ENCODE measurements at places on chromosomes 5 and 9.

DNA sequence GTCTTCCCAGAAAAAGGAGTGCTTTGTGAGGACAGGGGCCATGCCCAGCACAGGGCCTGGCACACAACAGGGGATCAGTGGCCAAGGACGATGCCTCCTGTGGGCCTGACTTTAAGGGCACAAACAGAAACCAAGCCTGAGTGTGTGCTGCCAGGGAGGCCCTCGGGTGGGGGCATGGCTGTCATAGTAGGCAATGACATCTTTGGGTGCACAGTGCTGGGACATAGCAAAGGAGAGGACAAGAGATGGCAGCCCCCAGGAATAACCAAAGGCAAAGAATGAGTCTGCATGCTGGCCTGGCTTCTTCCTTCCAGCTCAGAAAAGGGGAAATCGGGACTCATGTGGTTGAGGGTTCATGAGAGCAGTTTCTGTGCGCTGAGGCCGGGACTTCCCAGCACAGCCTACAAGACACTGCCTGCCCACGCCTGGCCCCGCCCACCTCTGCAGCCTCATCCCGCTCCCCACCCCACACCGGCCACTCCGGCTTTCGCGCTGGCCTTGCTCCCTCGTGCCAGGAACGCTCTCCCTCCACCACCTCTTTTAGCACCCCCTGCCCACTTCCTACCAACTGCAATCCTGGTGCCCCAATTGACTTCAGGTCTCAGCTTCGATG, 13.8 kb upstream of the LHX2 start:
- DNase-seq, result peak; percentile 75

GRCh38 chr9:95126739-95127138, 190.8 kb downstream of the FANCC start:
- DNase-seq, result no peak

GRCh38 chr5:139569270-139569955, 8.3 kb downstream of the UBE2D2 start:
- no peak for DNase-seq

DNA sequence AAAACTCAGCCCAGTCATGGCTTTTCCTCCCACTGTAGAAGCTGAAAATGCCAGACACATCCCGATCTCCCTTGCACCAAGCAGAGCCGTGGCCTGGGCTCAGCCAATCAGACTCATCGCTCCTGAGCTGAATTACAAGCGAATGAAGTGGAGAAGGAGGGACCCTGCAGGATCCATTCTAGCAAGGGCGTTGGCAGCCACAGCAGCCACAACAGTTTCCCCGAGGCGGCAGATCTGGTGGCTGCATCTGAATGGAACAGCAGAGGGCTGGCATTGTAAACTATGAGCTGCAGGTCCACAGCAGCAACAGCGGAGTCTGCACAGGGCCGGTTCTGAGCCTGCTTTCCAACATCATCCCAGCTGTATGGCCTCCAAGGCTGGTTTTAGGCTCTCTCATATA, 23.8 kb downstream of the ALG2 start:
- no peak for DNase-seq

GRCh38 chr5:35248843-35249780, 18.8 kb upstream of the PRLR start:
- no peak for DNase-seq

- no peak for DNase-seq
These were observed 68.4 kb downstream of the STK32A start for GRCh38 chr5:147303251-147303650.

DNA sequence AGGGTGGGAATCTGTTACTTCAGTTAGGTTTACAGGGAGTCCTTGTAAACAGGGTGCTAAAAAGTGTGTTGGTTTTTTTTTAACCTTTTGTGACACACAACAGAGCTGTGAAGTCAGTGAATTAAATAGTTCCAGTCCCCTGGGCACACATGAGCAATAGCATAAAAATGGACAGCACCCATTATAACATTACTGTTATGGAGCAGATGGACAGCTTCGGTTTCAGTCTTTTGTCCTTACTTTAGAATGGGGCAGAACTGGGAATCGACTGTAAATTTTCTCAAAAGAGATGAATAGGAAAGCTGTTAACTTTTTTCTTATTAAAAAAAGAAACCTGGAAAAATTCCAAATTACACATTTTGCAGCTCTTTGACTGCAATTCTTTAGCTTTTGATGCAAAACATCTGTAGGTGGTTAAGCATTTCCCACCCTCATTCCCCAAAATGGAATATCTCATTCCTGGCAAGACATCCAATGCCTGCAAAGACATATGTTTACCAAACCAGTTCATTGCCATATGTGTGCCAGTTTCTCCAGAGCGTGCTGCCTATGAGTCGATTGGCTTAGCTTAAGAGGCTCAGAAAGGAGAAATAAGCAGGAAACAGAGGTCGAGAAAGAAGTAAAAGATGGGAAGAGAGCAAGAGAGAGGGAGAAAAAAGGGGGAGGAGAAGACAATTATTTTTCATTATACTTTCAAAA, 212.3 kb upstream of the TMEM161B start:
- DNase-seq, result no peak

DNA sequence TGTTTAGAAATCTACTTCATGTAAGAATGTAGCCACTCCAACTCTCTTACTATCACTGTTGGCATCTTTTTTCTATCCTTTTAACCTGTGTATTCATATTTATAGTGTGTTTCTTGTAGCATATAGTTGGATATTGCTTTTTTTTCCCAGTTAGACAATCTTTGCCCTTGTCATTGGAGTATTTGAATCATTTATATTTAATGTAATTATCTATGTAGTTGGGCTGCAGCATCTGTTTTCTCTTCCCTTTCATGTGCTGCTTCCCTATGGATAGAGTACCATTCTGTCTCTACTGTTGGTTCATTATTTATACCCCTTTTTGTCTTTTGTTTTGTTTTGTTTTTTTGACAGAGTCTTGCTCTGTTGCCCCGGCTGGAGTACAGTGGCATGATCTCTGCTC, 45.2 kb upstream of the PPP2CA start:
- DNase-seq, result no peak

- DNase-seq, result no peak
These were observed 342.9 kb upstream of the RPS23 start for GRCh38 chr5:82620957-82621600.

GRCh38 chr5:33180900-33181299, 259.9 kb upstream of the TARS1 start:
- no peak for DNase-seq

GRCh38 chr9:107751567-107752210, 262.1 kb upstream of the KLF4 start:
- no peak for DNase-seq

DNA sequence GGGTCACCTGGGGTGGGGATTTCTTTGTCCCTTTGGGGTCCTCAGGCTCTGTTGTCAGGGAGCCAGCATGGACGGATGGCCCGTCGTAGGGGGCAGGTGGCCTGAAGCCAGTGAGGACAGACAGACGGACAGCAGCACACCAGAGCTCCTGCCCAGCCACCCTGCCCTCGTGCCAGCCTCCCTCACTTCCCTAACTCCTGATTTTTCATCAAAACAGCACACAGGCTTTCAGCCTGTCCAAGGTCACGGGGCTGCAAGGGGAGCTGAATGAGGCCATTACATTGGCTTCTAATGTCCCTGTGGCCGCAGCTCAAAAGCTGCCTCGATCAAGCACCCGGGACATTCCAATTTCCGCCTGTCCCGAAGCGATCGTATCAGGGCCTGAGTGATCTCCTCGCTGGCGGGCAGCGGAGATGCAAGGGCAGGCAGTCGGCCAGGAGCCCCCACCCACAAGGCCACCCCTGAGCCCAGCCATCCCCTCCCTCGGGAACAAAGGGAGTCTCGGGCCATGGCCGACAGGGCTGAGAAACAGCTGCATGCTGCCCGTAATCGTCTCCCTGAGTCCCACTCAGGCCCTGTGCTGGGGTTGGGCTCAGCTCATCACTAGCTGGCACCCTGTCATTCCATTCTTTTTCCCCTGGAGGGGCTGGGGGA, 50.5 kb upstream of the RNU6ATAC start:
- DNase-seq, result peak; percentile 51

- DNase-seq, result no peak
These were observed 49.4 kb downstream of the TARS1 start for GRCh38 chr5:33490071-33490665.

DNA sequence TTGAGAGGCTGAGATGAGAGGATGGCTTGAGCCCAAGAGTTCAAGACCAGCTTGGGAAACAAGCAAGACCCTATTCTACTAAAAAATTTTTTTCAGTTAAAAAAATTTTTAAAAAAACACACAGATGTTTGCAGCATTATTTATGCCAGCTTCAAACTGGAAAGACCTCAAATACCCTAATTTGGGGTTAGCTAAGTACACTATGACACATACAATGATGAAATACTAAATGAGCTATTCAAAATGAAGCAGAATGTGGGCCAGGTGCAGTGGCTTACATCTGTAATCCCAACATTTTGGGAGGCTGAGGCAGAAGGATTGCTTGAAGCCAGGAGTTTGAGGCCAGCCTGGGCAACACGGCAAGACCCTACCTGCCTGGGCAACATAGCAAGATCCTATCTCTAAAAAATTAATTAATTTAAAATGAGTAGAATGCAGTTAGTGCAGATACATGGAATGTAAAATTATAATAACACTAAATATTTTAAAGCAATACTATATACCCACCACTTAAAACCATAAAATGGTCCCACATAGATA, 44.9 kb downstream of the LHFPL2 start:
- no peak for DNase-seq

GRCh38 chr9:84754881-84755280, 85.4 kb downstream of the NTRK2 start:
- no peak for DNase-seq

DNA sequence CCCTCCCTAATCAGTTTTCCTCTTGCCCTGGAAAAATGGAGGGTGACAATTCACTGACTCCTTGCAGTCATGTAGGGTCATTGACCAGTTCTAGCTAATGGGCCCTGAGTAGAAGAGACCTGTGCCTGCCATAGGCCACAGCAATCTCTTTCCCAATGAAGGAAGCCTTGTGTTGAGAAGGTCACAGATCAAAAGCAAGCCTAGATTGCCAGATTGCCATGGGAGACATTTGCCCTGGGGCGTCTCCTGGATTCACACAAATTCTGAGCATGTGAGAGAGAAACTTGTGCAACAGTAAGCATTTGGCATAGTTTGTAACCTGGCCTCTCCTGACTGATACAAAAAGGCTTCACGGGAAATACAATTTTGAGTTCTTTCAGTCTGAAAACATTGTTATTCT, 148.0 kb downstream of the NUDT12 start:
- DNase-seq, result no peak

DNA sequence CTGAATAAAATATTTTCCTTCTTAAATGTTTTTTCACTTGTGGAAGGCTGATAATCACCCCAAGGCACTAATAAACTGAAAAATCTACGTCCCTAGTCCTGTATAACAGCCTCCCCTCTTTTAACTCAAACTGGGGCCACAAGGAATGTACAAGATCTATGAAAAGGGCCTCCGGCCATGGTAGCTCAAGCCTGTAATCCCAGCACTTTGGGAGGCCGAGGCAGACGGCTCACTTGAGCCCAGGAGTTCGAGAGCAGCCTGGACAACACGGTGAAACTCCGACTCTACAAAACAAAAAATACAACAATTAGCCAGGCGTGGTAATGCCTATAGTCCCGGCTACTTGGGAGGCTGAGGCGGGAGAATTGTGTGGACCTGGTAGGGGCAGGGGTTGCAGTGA, 23.6 kb downstream of the RNF145 start:
- DNase-seq, result no peak

DNA sequence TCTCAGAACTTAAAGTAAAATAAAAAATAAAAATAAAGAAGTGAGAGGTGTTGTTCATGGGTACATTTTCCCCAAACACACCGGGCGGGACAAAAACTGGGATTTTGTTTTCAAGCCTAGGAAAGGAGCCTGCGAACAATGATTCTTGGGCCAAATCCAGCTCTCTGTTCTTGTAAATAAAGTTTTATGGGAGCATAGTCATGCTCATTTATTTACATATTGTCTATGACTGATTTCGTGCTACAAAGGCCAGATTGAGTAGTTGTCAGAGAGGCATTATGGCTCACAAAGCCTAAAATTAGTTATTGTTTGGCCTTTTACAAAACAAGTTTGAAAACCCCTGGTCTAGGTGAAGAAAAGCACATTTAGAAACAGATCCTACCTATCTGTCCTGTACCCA, 821.0 kb upstream of the GRAMD2B start:
- no peak for DNase-seq

DNA sequence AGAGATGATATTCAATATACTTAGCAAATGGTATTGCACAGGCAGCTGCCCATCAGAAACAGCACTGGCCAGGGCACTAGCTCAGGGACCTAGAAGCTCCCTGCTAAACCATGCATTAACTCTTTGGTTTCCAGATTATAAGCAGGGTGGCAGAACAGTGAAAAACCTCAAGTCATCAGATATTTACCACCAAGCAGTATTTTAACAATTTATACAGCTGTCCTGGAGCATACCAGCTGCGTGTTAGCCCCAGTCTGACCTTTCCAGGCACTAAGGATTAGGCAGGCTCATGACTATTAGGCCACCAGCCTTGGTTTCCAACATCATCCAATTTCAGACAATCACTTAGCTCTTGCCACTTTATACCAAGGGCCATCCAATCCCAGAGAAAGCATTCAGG, 326.5 kb downstream of the CAAP1 start:
- DNase-seq, result no peak

GRCh38 chr5:111856876-111857466, 100.0 kb upstream of the NREP start:
- no peak for DNase-seq

DNA sequence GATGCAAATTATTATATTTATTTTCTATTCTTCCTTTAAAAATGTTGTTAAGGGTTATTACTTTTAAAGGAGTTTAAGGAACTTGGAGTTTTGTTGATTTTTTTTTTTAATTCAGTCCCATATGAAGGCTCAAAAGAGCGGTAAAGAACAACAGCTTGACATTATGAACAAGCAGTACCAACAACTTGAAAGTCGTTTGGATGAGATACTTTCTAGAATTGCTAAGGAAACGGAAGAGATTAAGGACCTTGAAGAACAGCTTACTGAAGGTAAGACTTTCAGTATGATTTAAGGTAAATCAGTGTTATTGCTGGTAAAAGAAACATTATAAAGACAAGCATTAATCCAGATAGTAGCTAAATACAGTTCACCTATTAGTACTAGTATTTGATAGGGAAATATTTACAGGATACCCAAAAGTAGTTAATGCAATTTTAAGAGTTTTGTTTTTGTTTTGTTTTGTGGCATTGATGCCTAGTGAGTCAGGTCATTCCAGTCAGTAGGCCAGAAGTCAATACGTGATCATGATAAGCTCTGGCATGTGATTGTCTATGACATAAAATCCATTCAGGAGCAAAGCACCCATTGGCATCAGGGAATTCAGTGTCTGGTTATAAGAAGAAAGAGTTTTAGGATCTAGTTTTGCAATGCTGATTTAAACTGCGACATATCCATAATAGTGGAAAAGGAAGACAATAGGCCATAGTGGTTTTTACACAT, 49.2 kb downstream of the CNTRL start:
- DNase-seq, result no peak

Data from Right ventricle myocardium superior (tissue), 1 donor.